ENCODE measurements at places on chromosomes 11 and 22.

DNA sequence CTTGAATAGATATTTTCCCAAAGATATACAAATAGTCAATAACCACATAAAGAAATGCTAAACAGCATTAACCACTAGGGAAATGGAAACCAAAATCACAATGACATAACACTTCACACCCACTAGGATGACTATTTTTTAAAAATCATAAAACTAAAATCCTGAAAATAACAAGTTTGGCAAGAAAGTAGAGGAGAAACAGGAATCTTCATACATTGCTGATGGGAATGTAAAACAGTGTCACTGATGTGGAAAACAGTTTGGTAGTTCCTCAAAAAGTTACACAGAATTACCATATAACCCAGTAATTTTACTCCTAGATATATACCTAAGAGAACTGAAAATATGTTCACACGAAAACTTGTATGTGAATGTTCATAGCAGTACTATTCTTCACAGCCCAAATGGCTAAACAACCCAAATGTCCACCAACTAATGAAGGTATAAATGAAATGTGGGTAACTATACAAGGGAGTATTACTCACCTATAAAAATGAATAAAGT is 12.5 kb downstream of the PICALM start:
- no peak for DNase-seq
- H3K27ac ChIP-seq = no peak overlapping the region
- H3K4me3 ChIP-seq = no peak overlapping the region

DNA sequence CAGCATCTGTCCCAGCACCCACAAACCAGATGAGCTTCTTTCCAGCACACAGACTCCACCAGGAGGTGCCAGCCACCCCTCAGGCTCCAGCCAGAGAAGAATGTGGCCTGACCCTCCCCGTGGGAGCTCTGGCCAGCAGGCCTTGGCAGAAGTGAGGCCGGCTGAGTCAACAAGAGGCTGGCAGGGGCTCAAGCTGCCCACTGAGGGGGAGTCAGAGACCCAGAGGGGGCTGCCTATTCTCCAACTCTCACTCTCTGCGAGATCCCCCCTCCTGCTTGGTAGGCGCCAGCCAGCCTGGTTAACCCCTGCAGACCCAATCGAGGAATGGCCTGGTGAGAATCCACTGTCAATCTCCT is 10.6 kb upstream of the CDC42EP1 start:
- no peak overlapping the region for H3K27ac ChIP-seq
- no peak overlapping the region for H3K4me3 ChIP-seq
- H3K36me3 ChIP-seq = no peaks in the 10 kb centered on the region
- peaks cover 40% of the 10 kb centered on the region for H3K4me1 ChIP-seq
- peaks cover 8% of the 10 kb centered on the region for H3K27me3 ChIP-seq
- DNase-seq = no peak

- H3K27me3 ChIP-seq = no peaks in the 10 kb centered on the region
- H3K27ac ChIP-seq = no peak overlapping the region
- H3K4me1 ChIP-seq = no peaks in the 10 kb centered on the region
- H3K36me3 ChIP-seq = no peaks in the 10 kb centered on the region
- H3K4me3 ChIP-seq = no peak overlapping the region
Measured at GRCh38 chr22:29750559-29751538, 16.0 kb downstream of the ZMAT5 start.

DNA sequence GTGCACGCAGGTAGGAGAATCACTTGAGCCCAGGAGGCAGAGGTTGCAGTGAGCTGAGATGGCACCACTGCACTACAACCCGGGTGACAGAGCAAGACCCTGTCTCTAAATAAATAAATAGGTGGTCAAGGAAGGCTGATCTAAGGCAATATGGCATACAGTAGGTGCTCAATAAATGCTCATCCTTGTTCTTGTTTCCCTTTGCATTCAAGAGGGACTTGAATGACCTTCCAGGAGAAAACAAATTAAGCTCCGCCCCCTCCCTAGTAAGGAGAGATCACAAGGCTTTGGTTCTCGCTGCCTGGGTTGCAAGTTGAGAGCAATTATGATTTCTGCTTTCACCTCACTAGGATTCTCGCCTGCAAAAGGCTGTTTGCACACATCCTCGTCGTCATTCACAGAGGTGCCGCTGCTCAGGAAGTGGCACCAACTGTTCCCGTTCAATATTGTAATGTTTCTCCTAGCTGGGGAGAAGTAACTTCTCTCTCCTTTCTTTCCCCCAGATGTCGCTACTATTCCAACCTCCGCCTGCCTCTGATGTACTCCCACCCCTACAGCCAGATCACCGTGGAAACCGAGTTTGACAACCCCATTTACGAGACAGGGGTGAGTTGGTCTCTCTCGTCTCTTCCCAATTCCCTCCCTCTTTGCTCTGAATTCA is 51.8 kb upstream of the ASPHD2 start:
- peak overlapping the region; percentile 57 for H3K4me3 ChIP-seq
- H3K27ac ChIP-seq = no peak overlapping the region
- peaks cover 21% of the 10 kb centered on the region for H3K4me1 ChIP-seq
- DNase-seq = no peak
- peaks cover 36% of the 10 kb centered on the region for H3K27me3 ChIP-seq
- H3K36me3 ChIP-seq = no peaks in the 10 kb centered on the region

DNA sequence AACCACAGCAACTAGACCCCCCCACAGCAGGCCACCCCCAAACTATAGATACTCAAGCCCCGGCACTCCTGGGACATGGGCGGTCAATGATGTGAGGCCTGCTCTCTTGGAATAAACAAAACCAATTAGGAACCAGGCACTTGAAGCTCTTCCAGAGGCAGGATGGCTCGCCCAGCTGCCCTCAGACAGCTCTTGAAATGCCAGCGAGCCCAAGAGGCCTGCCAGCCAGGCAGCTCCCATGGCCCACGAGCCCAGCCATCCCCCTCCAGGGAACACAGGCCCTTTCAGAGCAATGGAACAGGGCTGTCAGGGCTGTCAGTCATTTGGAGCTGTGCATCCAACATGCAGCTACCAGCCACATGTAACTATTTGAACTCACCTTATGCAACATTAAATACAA is 34.0 kb upstream of the TFIP11 start:
- H3K36me3 ChIP-seq = peaks cover 10% of the 10 kb centered on the region
- H3K4me1 ChIP-seq = peaks cover 32% of the 10 kb centered on the region
- DNase-seq = no peak
- no peaks in the 10 kb centered on the region for H3K27me3 ChIP-seq
- no peak overlapping the region for H3K4me3 ChIP-seq

GRCh38 chr11:121152764-121153163 is 51.7 kb downstream of the TECTA start:
- H3K4me3 ChIP-seq = no peak overlapping the region
- no peaks in the 10 kb centered on the region for H3K27me3 ChIP-seq
- peaks cover 7% of the 10 kb centered on the region for H3K4me1 ChIP-seq
- H3K36me3 ChIP-seq = no peaks in the 10 kb centered on the region

DNA sequence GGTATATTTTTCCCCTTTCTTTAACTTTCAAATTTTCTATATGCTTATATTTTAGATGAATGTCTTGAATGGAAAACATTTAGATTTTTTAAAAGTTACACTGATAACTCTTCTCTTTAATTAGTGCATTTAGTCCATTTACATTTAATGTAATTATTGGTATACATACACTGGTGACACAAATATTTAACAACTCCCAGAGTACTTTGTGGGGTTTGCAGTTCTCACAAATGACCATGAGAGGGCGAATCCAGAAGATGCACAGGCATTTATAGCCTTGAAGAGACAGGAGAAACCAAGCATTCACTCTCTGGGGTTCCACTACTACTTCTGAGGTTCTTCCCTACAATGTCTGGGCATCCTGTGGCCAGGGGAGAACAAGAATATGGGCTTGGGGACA is 125.1 kb downstream of the TIMP3 start:
- no peaks in the 10 kb centered on the region for H3K27me3 ChIP-seq
- H3K4me1 ChIP-seq = no peaks in the 10 kb centered on the region
- no peak overlapping the region for H3K4me3 ChIP-seq
- H3K27ac ChIP-seq = no peak overlapping the region
- DNase-seq = no peak

DNA sequence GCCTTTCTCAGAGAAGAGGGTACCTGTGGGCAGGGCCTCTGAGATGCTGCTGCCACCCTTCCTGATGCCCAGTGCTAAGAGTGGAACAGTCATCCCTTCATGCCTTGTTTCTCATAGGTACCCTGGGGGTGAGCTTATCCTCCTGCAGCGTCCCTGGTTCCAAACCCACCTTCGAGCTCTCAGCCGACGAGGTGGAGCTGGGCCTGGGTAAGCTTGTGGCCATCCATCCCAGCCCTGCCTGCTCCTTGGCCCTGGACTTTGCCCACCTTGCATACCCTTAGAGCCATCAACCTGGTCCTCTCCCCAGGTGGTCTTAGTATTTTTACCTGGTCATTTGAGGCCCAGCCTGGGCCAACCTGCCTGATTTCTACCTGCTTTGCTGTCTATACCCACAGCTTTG is 8.7 kb downstream of the TKFC start:
- H3K27me3 ChIP-seq = no peaks in the 10 kb centered on the region
- peaks cover 4% of the 10 kb centered on the region for H3K4me1 ChIP-seq
- no peak for DNase-seq

DNA sequence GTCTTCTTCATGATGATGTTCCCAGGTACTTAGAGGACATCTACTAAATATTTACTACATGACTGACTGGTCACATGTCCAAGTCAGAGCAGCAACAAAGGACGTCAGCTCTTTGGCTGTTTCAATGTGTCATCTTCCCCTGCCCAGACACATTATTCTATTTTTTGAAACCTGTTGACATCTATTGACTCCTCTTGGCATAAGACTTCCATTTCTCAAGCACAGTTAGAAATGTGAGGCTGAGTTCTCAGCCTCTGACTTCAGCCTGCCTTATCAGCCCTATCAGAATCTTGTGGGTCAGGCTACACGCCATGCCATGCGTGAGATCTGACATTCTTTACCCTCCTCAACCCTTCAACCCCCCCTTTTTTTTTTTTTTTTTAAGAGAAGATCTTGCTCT is 63.8 kb downstream of the SC5D start:
- no peak overlapping the region for H3K4me3 ChIP-seq
- H3K27ac ChIP-seq = no peak overlapping the region
- DNase-seq = no peak
- H3K36me3 ChIP-seq = no peaks in the 10 kb centered on the region
- H3K4me1 ChIP-seq = peaks cover 14% of the 10 kb centered on the region
- H3K27me3 ChIP-seq = no peaks in the 10 kb centered on the region

- H3K27ac ChIP-seq = no peak overlapping the region
- no peaks in the 10 kb centered on the region for H3K27me3 ChIP-seq
- H3K36me3 ChIP-seq = no peaks in the 10 kb centered on the region
- DNase-seq = no peak
- no peak overlapping the region for H3K4me3 ChIP-seq
- H3K4me1 ChIP-seq = peaks cover 17% of the 10 kb centered on the region
Measured at GRCh38 chr11:27122001-27122400, 81.4 kb downstream of the BBOX1 start.

DNA sequence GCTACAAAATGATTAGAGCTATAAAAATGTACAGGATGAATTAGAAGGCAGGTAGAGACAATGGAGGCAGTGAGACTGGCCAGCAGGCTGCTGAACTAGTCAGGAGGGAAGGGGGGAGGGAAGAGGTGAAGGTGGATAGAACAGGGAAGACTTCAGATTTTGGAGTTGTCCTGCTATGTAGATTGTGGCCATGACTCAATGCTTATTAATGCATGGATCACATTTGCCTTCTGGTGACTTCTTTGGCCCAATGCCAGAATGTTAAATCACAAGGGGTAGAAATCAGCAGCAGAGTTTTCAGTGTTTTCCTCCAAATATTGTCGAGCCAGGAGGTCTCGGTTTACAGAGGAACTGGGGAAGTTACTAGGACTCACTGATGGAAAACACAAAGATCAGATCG is 346.6 kb downstream of the AASDHPPT start:
- DNase-seq = no peak
- no peaks in the 10 kb centered on the region for H3K36me3 ChIP-seq
- H3K27me3 ChIP-seq = no peaks in the 10 kb centered on the region
- no peak overlapping the region for H3K27ac ChIP-seq
- H3K4me1 ChIP-seq = peaks cover 37% of the 10 kb centered on the region

DNA sequence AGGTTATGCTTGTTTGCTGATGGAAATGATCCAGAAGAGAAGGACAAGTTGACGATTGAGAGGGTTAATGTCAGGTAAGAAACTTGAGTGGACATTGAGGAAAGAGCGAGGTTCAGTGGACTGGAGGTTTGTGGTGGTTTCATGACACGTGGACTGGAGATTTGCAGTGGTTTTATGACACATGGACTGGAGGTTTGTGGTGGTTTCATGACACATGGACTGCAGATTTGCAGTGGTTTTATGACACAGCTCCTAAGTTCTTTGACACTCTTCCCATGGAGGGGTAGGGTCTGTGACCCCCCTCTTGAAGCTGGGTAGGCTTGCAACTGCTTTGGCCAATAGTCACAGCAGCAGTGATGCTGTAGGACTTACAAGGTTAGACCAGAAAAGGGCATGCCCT is 5.4 kb upstream of the MAPK8IP2 start:
- peaks cover 57% of the 10 kb centered on the region for H3K27me3 ChIP-seq
- no peaks in the 10 kb centered on the region for H3K36me3 ChIP-seq
- H3K4me3 ChIP-seq = no peak overlapping the region
- H3K4me1 ChIP-seq = peaks cover 3% of the 10 kb centered on the region
- H3K27ac ChIP-seq = no peak overlapping the region

DNA sequence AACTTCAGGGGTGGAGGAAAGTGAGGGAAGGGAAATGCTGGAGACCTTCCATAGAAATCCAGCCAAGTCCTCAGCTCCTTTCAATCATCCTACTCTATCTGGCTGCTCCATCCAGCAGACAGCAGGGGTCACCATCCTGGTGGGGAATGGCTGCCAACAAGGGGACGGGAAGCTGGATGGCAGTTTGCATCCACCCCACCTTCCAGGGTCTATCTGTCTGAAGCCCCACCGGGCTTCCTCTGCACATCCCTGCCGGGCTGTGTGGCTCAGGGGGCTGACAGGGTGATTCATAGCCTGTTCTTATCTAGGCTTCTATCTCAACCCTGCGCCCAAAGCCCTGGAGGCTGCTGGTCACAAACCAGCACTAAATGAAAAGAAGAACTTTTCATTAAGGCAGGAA is 1.1 kb downstream of the SYTL2 start:
- peaks cover 17% of the 10 kb centered on the region for H3K4me1 ChIP-seq
- DNase-seq = peak; percentile 45
- H3K27ac ChIP-seq = no peak overlapping the region
- peak overlapping the region; percentile 82 for H3K4me3 ChIP-seq
- no peaks in the 10 kb centered on the region for H3K36me3 ChIP-seq
- peaks cover 46% of the 10 kb centered on the region for H3K27me3 ChIP-seq

- peaks cover 27% of the 10 kb centered on the region for H3K4me1 ChIP-seq
- no peaks in the 10 kb centered on the region for H3K36me3 ChIP-seq
- no peak overlapping the region for H3K27ac ChIP-seq
- no peak for DNase-seq
Measured at GRCh38 chr11:117560780-117561530, 233.3 kb downstream of the CEP164 start.

DNA sequence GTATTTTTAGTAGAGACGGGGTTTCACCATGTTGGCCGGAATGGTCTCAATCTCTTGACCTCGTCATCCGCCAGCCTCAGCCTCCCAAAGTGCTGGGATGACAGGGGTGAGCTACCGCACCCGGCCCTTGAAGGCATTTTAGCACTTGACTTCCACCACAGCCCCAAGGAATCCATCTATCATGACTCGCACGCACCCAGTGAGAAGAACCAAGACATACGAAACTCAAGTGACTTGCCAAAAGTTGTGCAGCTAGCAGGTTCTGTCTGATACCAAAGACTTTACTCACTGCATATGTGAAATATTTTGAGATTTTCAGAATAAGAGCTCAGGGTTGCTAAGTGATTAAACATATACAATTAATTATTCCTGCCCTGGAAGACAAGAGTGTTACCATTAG is 21.0 kb downstream of the FLI1 start:
- peaks cover 54% of the 10 kb centered on the region for H3K4me1 ChIP-seq
- no peaks in the 10 kb centered on the region for H3K36me3 ChIP-seq
- DNase-seq = no peak
- peaks cover 24% of the 10 kb centered on the region for H3K27me3 ChIP-seq

GRCh38 chr22:26751217-26751616 is 93.8 kb downstream of the MIAT start:
- H3K4me1 ChIP-seq = peaks cover 59% of the 10 kb centered on the region
- peak overlapping the region; percentile 42 for H3K4me3 ChIP-seq
- peak; percentile 79 for DNase-seq
- H3K27me3 ChIP-seq = no peaks in the 10 kb centered on the region
- H3K27ac ChIP-seq = peak overlapping the region; percentile 69
